ENCODE measurements at places on chromosomes 5 and 9.

GRCh38 chr5:83964271-83964670, 243.6 kb upstream of the HAPLN1 start:
- no peaks in the 10 kb centered on the region for H3K27me3 ChIP-seq
- H3K27ac ChIP-seq = no peak overlapping the region
- H3K4me3 ChIP-seq = no peak overlapping the region
- no peaks in the 10 kb centered on the region for H3K4me1 ChIP-seq

- H3K4me3 ChIP-seq = no peak overlapping the region
- H3K27ac ChIP-seq = no peak overlapping the region
- peaks cover 3% of the 10 kb centered on the region for H3K4me1 ChIP-seq
- no peaks in the 10 kb centered on the region for H3K27me3 ChIP-seq
These were observed 396.6 kb upstream of the ZNF608 start for GRCh38 chr5:125143011-125143410.

- H3K36me3 ChIP-seq = no peaks in the 10 kb centered on the region
- H3K27me3 ChIP-seq = no peaks in the 10 kb centered on the region
- H3K4me3 ChIP-seq = no peak overlapping the region
- DNase-seq = no peak
These were observed 226.2 kb upstream of the SMC2 start for GRCh38 chr9:103867886-103868285.

GRCh38 chr5:68255305-68256120, 40.0 kb downstream of the PIK3R1 start:
- no peaks in the 10 kb centered on the region for H3K27me3 ChIP-seq
- no peak overlapping the region for H3K27ac ChIP-seq
- peaks cover 8% of the 10 kb centered on the region for H3K4me1 ChIP-seq
- no peaks in the 10 kb centered on the region for H3K36me3 ChIP-seq
- DNase-seq = no peak

DNA sequence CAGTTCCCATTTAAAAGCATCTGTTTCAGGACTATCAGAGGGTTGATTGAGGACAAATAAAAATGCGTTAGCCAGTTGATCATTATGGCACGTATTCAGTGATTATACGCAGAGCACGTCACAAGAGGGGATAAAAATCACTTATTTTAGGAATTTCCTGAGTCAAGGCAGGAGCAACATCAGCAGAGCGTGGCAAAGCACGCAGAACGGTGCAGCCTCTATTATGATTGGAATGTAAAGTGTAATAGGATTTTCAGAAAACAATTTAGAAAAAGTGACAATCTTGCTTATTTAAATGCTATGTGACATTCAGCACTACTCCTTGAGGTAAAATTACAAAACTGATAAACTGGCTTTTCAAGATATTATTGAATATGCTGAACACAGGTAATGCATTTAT, 413.6 kb upstream of the DAP start:
- no peaks in the 10 kb centered on the region for H3K4me1 ChIP-seq
- no peak overlapping the region for H3K27ac ChIP-seq
- H3K4me3 ChIP-seq = no peak overlapping the region

- H3K27me3 ChIP-seq = no peaks in the 10 kb centered on the region
- H3K4me3 ChIP-seq = no peak overlapping the region
- H3K36me3 ChIP-seq = peaks cover 3% of the 10 kb centered on the region
- no peak overlapping the region for H3K27ac ChIP-seq
These were observed 73.8 kb downstream of the DAB2IP start for GRCh38 chr9:121725008-121725775.

- no peaks in the 10 kb centered on the region for H3K27me3 ChIP-seq
- no peaks in the 10 kb centered on the region for H3K36me3 ChIP-seq
- H3K4me1 ChIP-seq = no peaks in the 10 kb centered on the region
- H3K4me3 ChIP-seq = no peak overlapping the region
- DNase-seq = no peak
- H3K27ac ChIP-seq = no peak overlapping the region
These were observed 313.9 kb upstream of the TRPC7 start for GRCh38 chr5:136679233-136679632.

DNA sequence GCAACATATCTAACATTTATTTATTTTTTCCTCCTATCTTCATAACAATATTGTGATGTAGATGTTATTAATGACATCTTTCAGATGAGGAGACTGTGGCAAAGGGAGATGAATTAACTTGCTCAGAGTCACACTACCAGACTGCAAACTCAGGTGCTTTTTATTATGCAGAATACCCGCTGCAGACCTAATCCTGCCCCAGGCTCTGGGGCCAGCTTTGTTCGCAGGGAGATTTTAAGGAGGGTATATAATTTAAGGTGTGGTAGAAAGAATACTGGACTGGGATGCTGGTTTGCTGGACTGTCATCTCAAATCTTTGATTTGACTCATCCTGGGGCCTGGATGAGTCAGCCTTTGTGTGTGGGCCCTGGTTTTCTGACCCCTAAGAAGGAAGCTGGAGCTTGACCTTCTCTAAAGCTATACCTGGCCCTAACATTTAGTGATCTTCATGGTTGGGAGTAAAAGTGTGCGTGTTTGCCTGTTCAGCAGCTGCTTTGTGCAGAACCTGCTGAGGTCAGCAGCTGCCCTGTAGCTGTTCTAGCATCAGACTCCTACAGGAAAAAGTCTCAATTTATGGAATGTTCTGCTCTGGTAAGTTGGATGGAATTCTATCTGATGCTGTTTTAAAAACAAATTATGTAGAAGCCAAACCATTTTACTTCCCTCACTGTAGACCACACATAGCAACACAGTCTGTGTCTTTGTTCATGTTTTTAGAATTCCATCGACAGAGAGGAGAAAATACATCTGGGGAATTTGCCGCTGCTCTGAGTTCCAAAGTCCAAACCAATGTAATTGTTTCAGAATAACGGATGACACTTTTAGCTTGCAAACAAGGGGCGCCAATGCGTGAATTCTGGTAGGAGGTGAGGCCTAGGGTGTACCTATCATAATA, 4.5 kb downstream of the SLC36A1 start:
- DNase-seq = no peak
- H3K27me3 ChIP-seq = no peaks in the 10 kb centered on the region
- no peak overlapping the region for H3K27ac ChIP-seq
- no peaks in the 10 kb centered on the region for H3K36me3 ChIP-seq
- H3K4me3 ChIP-seq = no peak overlapping the region
- H3K4me1 ChIP-seq = peaks cover 7% of the 10 kb centered on the region

Data from neuronal stem cell (in vitro differentiated cells).